Midbrain (tissue), 1 donor: ENCODE measurements at places on chromosomes 2 and 18.
A peak's percentile ranks its signal among the peaks of the same experiment; 100 is the strongest.

- DNase-seq, result no peak
Observed at GRCh38 chr18:25805939-25806338, 284.5 kb downstream of the SS18 start.

- peak; percentile 8 for DNase-seq
Observed at GRCh38 chr18:6281874-6282273, 132.8 kb downstream of the L3MBTL4 start.

DNA sequence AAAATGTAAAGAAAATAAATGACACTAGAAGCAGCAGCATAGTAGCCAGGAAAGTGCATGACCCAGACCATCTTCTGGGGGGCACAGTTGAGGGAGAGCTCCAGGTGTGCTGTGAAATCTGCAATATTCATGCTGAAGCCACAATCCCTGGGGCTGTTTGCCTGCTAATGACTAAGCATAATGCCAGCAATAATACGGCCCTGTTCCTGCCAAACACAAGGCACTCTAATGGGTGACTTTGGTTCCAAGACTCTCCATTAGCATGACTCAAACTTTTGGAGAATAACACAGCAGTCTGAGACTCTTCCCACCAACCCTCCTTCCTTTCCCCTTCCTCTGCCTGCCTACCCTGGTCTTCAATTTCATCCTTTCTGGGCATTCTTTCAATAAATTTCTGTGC is 77.9 kb upstream of the DOCK10 start:
- DNase-seq, result no peak

DNA sequence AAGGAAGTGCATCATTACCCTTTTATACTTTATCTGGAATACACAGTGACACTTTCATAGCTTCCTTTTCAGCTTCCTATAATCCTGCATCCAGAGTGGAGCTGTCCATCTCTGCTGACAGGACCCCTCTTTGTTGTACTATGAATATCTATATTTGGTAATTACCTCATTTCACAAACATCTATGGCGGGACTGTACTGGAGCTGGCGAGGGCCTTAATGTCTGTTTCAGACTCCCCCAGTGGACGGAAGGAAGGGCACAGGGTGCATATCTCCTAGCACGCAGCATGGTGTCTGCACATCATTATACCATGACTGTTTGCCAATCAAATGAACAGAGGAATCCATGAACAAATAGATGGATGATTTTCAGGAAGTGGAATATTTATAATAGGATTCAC is 142.3 kb downstream of the SOX11 start:
- DNase-seq, result no peak

- no peak for DNase-seq
Observed at GRCh38 chr2:198807131-198807530, 650.6 kb downstream of the SATB2 start.

DNA sequence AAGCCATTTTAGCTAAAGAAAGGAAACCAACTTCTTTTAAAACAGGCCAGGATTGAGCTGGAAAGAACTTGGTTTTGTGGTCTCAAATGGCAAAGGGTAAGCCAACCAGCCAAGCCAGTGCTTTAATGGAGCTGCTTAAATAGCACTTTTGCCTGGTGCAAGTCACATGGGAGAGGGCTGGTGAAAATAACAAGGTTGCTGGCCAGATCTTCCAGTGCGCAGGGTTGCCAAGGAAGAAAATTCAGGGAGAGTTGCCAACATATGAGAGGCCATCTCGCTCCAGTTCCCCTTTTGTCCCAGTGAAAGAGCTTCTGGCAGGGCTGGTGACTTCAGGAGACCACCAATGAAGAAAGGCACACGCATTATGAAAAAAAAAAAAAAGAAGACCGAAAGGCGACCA is 57.3 kb downstream of the IRS1 start:
- DNase-seq, result peak; percentile 63

- DNase-seq, result no peak
Observed at GRCh38 chr2:218508299-218508698, 59.9 kb downstream of the USP37 start.

DNA sequence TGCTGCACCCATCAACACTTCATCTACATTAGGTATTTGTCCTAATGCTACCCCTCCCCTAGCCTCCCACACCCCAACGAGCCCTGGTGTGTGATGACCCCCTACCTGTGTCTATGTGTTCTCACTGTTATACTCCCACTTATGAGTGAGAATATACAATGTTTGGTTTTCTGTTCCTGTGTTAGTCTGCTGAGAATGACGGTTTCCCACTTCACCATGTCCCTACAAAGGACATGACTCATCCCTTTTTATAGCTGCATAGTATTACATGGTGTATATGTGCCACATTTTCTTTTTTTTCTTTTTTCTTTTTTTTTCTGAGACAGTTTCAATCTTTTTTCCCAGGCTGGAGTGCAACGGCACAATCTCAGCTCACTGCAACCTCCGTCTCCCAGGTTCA is 284.1 kb upstream of the CYP26B1 start:
- DNase-seq, result no peak

DNA sequence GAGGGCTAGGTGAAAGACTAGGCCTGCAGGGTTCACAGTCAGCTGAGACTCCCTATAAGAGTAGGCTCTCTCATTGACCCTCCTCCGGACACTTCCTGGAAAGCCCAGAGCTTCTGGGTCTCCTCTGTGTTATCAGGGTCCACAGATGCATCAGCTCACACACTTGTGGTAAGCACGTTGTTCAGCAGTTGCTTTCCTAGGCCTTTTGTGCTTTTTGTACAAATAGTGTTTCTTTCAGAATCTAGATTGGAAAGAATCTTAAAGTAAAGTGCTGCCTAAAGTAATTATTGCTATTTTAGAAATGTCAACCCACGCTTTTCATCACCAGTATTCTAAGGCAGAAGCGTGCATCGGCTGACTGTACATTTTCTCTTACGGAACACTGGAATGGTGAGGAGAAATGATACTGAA is 15.5 kb downstream of the SLC9A2 start:
- no peak for DNase-seq

GRCh38 chr18:56562479-56562878 is 75.9 kb downstream of the TXNL1 start:
- DNase-seq, result no peak

DNA sequence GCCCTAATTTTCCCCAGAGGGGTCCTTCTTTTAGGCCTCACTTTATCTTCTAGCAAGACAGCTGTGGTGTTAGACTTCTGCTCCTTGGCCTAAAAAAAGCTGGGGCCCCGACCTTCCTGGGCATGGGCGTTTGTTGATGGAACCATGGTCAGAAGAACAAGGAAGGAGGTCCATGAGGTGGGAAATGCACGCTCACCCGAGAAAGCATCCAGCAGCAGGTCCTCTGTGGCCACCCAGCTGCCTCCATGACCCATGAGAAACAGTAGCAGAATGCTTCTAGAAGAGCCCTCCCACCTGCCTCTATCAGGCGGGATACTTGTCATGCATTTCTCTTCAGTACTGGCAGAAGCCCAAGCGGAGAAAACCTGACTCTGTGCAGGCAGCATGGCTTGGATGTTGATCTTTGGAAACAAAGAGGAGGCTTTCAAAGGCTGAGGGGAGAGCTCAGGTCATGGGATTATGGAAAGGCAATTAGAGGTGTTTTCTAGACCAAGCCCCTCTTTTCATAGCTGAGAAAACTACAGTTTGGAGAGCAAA is 249.1 kb downstream of the FAM210A start:
- DNase-seq, result no peak

DNA sequence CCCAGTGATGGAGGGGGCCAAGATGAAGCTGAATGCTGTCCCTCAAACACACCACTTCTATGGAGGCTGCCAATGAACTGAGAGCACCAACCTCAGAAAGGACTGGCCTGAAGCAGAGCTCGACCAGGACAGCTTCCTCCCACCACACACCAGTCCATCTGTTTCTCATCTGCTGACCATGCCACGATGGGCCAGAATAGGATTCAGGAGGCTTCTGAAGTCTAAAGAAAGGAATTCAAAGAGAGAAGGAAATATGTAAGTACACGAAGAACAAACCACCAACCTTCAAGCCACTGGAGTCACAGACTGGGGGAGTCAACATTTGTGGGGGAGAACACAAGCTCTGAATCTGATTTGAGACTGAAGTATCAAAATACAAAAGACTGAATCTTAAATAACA is 157.6 kb upstream of the CCDC68 start:
- no peak for DNase-seq

DNA sequence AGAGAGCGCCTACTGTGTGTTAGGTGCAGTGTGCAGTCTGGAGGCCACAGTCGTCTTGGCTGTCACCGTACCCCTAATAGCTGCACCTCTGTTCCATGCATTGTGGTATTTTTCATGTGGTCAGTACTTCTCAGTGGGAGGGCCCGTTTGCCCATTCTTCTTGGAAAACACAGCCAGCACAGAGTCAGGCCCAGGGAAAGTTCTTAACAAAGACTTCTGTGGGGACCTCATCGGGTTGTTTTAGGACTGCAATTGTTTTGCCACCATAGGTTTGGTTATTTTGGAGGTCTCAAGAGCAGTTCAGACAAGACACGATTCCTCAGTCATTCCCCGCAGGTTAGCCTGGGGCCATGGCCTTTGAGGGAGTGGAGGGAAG is 62.3 kb downstream of the SMIM21 start:
- no peak for DNase-seq
